ENCODE measurements at places on chromosomes 1 and 21.

- no peak for DNase-seq
Observed at GRCh38 chr1:69284508-69284907, 283.2 kb upstream of the LRRC7 start.

- DNase-seq = no peak
Observed at GRCh38 chr1:71828431-71829012, 453.8 kb downstream of the NEGR1 start.

- DNase-seq = no peak
Observed at GRCh38 chr1:113372546-113372945, 17.8 kb upstream of the MAGI3 start.

DNA sequence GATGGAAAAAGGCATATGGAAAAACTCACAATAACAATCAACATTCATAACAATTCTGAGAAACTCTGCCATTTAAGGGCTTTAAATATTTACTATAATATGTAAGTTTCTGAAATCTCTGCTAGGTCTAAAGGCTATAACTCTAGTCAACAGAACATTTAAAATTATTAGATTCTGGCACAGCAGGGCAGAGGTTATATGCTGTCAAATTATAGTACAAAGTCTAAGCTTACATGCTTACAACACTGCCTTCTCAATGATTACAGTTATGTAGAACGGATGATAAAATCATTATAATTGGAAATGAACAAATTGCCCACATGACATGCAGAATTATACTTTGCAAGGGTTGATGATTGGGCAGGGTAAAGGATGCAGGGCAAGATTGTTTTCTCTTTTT lies 97.7 kb downstream of the PIGK start:
- DNase-seq = no peak

GRCh38 chr21:41196993-41197392 lies 29.0 kb downstream of the BACE2 start:
- DNase-seq = no peak

DNA sequence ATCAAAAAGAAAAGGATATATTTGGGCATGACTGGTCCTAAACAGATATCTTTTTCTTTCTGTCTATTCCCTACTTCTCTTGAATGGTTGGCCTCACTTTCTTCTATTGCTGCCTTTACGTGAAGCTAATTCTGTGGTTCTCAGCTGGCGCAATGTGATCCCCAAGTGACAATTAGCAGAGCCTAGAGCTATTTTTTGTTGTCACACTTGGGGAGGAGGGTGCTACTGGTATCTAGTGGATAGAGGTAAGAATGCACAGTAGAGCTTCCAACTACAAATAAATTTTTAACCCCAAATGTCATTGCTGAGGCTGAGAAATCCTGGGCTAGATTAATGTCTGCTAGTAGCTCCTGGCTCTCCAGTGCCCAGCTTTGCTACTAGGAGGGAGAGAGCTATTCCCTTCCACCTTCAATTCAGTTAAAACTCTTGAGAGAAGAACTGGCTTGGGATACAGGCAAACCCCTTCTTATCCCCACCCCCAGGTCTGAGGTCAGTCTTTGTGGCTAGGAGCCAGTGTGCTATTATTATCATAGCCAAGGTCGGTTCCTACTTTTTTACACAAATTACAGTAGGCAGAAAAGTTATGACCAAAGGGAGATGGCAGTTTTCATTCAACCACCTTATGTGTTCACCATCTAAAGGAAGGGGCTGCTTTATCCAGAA lies 102.1 kb downstream of the SNX7 start:
- no peak for DNase-seq

DNA sequence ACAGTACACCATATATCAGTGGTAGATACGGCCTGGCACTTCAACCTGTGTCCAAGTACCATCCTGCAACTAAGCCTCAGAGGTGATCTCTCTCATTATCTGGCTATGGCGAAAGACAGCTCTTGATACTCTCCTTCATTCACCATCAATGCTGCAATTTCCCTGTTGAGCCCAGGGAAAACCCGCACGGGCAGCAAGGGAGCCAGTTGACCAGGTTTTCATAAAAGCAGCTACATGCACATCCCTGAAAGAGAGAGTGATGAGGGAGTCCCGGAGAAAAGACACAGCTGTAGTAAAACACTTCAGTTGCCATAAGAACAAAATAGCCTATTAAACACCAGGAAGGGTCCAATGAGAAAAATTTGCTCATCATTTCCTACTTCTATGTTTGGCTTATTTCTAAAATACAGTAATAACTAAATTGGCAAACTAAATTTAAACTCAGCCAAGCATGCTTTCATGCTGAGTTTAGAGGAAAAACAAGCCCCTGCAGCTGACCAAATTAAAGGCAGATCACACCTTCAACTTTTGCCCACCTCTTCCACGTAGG lies 68.3 kb downstream of the CAPZB start:
- DNase-seq = no peak

GRCh38 chr1:206411321-206411720 lies 59.0 kb upstream of the IKBKE start:
- DNase-seq = no peak

GRCh38 chr1:9655836-9656235 lies 4.3 kb downstream of the PIK3CD start:
- DNase-seq = no peak

DNA sequence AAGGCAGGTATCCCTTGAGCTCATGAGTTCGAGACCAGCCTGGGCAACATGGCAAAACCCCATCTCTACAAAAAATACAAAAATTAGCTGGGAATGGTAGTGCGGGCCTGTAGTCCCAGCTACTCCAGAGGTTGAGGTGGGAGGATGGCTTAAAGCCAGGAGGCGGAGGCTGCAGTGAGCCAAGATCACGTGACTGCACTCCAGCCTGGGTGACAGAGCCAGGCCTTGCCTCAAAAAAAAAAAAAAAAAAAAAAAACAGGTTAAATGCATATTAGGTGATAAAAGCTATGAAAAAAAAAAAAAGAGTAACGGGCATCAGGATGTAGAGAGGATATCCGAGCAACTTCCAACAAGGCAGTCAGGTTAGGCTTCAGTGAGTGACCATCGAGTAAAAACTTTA lies 2.8 kb upstream of the SRRM1 start:
- DNase-seq = no peak

DNA sequence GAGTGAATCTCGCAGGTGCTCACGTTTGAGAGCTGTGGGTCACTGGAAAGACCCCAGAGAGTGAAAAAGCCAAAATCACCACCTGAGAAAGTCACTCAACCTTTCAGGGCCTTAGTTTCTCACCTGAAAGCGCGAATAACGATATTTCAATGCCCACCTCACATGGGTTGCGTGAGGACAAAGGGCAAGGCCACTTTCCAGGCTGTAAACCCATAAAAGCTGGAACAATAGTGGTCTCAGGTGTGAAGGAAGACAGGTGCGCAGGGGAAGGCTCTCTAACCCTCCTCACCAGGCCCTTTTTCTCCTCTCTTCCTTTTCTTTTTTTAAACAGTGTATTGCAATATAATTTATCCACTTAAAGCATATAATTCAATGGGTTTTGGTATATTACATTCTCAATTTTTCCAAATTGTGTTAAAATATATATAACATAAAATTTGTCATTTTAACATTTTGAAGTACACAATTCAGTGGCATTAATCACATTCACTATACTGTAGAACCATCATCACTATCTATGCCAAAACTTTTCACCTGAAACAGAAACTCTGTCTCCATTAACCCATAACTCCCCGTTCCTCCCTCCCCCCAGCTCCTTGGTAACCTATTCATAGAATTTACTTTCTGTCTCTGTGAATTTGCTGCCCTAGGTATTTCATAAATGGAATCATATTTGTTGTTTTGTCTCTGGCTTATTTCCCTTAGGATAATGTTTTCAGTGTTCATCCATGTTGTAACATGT lies 118.4 kb upstream of the TNR start:
- DNase-seq = no peak

- DNase-seq = peak; percentile 63
Observed at GRCh38 chr1:53860967-53861411, 22.9 kb upstream of the NDC1 start.

GRCh38 chr1:64192290-64192689 lies 11.1 kb upstream of the UBE2U start:
- no peak for DNase-seq

DNA sequence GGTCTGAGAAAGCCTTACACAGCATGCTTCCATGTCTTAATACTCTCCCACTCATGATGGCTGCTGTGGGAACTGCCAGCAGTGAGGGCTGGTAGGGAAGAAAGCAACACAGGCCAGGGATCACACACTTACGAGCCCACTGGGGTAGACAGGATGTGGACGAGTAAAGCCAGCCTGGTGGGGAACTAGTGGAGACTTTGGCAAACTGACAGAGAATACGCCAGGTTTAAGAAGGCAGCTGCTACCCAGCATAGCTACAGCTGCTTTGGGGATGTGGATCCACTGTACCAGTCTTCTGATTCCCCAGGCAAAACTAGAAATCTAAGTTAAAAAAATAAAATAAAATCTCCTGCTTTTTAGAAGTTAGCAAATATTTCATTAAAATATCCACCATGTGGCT lies 664.0 kb downstream of the SMYD3 start:
- no peak for DNase-seq

- DNase-seq = no peak
Observed at GRCh38 chr1:221998781-221999180, 256.9 kb upstream of the DUSP10 start.

GRCh38 chr1:241837901-241838300 lies 10.1 kb upstream of the EXO1 start:
- no peak for DNase-seq

DNA sequence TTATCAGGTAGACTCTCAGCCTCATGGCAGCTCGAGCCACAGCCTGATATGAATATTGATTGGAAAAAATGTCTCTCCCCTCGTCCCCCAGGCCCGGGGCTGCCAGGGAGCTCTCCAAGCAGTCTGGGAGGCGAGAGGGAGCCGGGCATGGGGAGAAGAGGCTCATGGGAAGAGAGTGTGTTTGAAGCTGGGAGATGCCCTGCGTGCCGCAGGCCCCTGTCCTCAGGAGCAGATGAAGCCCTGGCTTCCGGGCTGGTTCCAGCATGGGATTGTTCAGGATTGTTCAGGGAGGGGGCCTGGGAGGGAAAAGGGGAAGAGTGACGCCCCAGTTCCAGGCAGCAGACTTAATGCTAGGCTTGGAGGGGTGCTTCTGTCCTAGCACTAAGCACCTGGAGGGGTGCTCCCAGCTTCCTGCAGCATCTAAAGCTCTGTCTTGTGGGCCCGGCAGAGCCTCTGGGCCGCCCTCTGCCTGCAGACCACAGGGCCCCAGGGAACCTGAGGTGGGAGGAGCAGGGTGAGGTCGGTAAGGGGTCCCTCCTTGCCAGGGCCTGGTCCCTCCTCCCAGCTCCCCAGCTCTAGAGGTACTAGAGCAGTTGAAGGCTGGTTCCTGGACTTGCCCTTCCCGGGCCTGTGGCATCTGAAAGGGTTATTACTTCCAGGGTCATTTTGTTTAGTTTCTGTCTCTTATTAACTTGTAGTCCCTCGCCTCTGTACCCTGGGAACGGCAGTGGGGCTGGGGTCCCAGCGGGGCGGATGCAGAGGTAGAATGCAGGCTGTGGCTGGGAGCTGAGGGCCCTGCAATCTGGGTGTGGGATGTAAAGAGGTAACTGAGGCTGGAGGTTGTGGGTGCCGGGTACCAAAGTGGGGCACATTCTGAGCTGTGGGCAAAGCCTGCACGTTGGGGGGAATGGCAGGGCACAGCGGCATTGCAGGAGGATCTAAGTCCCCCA lies 334.8 kb upstream of the VAMP3 start:
- DNase-seq = no peak

DNA sequence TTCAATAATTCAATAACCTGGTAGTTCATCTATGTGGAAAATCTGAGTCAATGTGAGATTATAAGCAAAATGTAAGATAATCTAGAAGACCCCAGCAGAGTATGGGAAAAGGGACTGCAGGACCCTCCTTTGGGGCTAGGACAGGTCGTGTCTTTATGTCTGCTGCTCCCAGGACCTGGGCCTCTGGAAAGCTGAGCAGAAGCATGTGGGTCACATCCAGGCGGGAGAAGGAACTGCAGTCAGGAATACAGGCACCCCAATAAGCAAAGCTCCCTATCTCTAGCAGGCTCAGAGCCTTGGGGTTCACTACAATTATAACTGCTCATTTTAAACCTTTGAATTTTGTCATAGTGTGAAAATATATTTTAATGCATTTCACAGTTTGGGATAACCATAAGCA lies 73.9 kb upstream of the MCOLN3 start:
- no peak for DNase-seq

GRCh38 chr1:210695026-210695425 lies 366.3 kb downstream of the HHAT start:
- DNase-seq = no peak

GRCh38 chr1:24963943-24964693 lies 34.0 kb upstream of the RUNX3 start:
- no peak for DNase-seq

GRCh38 chr1:76950306-76950705 lies 83.0 kb downstream of the ST6GALNAC5 start:
- DNase-seq = no peak

GRCh38 chr1:244163861-244164510 lies 112.9 kb downstream of the ZBTB18 start:
- DNase-seq = no peak

GRCh38 chr1:201309416-201309815 lies 26.1 kb downstream of the PKP1 start:
- no peak for DNase-seq

All from stimulated activated naive CD4-positive, alpha-beta T cell (primary cell).